Sciatic nerve (tissue), 2 donors: ENCODE measurements at places on chromosomes 13 and 19. TPM values are rescaled to one million over a fixed set of nuclear protein-coding genes. Genes with fewer than 3 reads are reported as not detected.

Gene SRRM5
- 0.58 TPM for total RNA-seq

Gene GARIN5A
- 0.45 TPM for total RNA-seq

Gene SIGLEC6
- 2.4 TPM for total RNA-seq

Gene NDUFS7
- total RNA-seq = 57.5 TPM

Gene MBD3L2
- not detected for total RNA-seq

Gene RINL
- 9.6 TPM for total RNA-seq

DNA sequence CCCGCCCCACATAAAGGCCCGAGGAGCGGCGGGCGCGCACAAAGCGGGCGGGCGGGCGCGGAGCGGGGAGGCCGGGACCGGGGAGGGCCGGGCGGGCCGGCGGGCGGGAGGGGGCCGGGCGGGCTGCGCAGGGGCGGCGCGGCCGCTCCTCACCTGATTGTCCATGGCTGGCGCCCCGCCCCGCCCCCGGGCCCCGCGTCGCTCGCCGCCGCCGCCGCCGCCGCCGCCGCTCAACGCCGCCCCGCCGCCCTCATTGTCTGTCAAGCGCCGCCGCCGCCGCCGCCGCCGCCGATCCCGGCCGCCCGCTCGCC is 200 bp downstream of the MLLT1 start:
- DNase-seq = no peak

GRCh38 chr13:83881917-83882605 is at the start of gene SLITRK1:
SLITRK1 (minus strand) TSS chr13:83882474; CDS start chr13:83881507, 967 bp downstream.
- DNase-seq = peak; percentile 85

- DNase-seq = no peak
Observed at GRCh38 chr13:62583466-62583865, 1167.8 kb upstream of the PCDH20 start.

- DNase-seq = no peak
Observed at GRCh38 chr19:1133471-1133929, 29.7 kb downstream of the GPX4 start.

DNA sequence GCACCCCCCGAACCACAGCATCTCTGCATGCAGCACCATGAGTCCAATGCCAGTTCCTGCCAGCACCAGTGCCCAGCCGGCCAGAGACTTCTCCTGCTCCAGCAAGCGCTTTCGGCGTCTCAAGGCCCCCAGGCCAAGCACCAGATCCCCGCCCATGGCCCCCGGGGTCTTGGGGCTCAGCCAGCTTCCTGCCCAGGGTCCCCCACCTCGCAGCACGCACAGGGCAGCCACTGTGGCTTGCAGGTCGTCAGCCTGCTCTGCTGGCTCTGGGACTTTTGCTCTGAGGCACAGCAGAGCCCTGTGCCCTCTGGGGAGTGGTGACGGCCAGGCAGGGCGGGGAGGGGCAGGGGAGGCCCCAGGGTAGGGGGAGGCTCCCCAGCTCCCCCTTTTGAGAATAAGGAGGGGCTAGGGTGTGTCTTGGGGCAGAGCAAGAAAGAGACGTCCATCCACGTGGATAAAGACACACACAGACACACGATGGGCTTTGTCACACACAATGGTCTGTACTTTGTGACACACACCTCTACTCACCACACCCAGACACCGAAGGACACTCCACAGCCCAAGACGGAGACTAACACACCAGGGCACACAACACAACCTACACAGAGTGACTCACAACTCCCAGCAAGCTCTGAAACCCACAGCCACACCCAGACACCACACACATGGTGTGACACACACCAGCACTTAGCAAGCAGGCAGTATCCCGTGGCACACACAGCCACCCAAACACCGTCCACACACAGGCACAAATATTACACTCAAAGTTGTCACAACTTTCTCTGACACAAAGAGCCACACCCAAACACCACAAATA is at the start of gene KCNN4:
KCNN4 (minus strand) TSS at position 268 of the 820 bp plus-strand sequence; CDS start at position 156, 112 bp downstream.
- no peak for DNase-seq

DNA sequence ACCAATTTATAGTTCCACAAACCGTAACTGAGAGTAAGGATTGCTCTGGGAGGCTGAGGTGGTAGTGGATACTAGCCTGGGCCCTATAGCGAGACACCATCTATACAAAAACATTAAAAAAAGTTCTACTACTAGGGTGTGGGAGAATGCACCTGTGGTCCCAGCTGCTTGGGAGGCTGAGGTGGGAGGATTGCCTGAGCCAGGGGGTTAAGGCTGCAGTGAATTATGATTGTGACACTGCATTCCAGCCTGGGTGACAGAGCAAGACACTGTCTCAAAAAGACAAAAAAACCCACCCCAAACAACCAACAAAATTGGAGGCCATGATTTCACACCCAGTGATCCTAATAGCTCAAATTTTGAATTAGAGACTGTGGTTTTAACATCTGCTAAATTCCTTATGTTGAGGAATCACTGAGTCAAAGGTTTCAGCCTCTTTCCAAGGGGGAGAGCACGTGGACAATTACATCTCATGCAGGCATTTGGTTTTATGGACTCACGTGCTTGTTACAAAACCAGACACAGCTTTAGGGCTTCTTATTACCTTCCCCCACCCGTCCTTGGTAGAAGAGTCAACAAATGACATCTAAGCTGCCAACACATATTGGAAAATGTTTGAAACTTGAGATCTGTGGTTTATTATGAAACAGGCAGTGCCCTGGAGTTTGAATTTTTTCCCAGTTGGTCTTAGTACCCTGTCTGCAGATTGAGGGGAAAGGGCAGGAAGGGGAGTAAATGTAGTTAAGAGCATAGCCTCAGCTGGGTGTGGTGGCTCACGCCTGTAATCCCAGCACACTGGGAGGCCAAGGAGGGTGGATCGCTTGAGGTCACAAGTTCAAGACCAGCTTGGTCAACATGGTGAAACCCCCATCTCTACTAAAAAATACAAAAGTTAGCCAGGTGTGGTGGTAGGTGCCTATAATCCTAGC is 18.5 kb downstream of the CYP2A6 start:
- no peak for DNase-seq

DNA sequence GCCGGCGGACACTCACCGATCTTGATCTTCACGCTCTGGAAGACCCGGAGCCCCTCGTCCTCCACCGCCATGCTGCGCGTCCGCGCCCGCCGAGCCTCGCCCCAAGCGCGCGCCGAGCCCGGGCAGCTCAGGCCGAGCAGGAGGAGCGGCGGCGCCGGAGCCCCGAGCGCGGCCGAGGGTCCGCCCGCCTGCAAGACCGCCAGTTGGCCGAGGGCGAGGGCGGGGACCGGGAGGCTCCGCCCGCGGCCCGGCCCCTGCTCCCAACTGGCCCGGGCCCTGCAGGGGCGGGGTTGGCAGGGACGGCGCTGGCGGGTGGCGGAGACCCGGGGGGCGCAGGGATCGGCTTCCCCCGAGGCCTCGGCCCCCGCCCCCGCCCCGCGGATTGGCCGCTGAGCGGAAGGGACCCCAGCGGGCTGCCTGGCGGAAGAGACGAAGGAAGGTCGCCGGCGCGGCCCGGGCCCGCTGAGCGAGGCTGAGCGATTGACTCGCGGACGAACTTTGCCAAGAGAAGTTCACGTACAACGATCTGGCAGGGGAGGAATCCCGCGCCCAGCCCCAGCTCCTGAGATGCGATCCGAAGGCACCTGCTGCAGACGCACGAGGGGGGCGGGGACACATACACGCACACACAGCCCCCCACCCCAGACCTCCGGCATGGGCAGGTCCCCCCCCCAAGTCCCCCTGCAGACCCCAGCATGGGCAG is at the start of gene RASA3:
RASA3 (minus strand) TSS at position 205 of the 703 bp plus-strand sequence; CDS start at position 71, 134 bp downstream.
- peak; percentile 87 for DNase-seq

- no peak for DNase-seq
Observed at GRCh38 chr13:99288089-99288488, 19.1 kb downstream of the GPR183 start.

GRCh38 chr13:80559944-80560343 is 219.0 kb upstream of the SPRY2 start:
- DNase-seq = no peak

DNA sequence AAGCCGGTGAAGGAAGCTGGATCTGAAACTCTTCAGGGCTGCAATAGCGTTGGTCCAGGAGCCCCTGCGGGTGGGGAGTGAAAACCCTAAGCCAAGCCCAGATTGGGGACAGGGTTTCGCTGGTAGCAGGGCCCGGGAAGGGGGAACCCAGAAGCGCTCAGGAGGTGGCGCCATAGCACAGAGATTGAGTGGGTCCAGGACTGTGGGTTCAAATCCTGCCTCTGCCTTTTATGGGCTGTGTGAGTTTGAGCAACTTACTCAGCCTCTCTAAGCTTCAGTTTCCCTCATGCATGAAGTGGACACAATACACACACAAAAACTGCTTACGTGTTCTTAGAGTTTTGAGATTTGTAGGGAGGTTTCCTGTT is 8.3 kb upstream of the SYCN start:
- peak; percentile 66 for DNase-seq

- DNase-seq = no peak
Observed at GRCh38 chr13:46628622-46629365, 75.8 kb downstream of the LRCH1 start.

GRCh38 chr19:13985771-13986347 is 20.3 kb downstream of the RFX1 start:
- DNase-seq = no peak

- DNase-seq = no peak
Observed at GRCh38 chr13:24251525-24251924, 57.9 kb upstream of the C1QTNF9 start.

DNA sequence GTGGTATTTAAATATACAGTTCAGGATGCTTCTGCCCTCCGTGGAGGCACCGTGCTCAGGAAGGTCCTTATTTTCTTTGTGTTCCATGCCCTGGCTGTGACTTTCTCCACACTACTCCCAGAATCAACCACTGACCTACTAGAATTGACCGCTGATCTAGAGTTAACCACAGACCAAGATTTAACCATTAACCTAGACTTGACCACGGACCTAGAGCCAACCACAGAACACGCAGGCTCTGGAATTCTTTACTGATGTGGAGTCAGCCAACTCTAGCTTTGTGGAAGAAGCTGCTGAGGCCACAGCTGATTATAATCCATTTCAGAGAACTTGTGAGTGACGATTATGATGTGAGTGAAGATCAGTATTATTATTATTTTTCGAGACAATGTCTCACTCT is 18.0 kb downstream of the GTF2F2 start:
- DNase-seq = no peak

DNA sequence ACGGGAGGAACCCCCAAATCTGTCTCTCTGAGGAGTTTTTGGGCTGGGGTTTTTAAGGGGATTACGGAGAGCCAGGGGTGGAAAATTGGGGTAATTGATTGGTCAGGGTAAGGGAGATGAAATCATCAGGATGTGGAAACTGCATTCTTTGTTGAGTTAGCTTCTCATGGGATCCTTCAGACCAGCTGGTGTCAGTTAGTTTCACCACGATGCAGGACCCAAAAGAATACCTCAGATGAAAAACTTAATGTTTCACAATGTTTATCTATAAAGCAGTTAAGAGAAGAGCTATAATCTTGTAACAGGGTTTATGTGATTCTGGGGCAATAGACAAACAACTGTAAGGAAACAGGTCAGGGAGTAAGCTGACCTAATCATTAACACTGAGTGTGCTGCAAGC is 230.8 kb downstream of the POU4F1 start:
- no peak for DNase-seq

DNA sequence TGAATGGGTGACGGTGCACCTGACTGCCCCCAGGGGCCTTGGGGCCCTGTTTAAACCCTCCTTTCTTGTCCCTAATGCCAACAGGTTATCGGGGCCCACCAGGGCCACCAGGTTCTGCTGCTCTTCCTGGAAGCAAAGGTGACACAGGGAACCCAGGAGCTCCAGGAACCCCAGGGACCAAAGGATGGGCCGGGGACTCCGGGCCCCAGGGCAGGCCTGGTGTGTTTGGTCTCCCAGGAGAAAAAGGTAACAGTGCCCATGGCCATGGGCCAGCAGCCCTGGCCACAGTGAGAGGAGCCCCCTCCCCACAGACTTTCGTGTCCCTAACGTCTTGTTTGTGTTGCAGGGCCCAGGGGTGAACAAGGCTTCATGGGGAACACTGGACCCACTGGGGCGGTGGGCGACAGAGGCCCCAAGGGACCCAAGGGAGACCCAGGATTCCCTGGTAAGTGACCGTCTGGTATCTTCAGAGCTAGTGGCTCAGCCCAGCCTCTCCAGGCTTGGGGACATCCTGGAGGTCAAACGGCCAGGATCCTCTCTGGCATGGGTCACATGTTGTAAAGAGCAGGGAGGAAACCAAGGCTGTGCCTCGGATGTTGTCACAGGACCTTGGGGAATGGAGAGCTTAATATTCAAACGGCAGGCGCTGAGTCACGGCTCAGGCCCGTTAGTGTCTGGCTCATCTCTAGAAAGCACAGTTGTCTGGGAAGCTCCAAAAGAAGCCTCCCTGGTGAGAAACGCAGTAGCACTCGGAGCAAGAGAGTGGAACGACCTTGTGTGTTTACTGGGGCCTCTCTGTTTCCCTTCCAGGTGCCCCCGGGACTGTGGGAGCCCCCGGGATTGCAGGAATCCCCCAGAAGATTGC is 58.3 kb downstream of the RAB20 start:
- no peak for DNase-seq

DNA sequence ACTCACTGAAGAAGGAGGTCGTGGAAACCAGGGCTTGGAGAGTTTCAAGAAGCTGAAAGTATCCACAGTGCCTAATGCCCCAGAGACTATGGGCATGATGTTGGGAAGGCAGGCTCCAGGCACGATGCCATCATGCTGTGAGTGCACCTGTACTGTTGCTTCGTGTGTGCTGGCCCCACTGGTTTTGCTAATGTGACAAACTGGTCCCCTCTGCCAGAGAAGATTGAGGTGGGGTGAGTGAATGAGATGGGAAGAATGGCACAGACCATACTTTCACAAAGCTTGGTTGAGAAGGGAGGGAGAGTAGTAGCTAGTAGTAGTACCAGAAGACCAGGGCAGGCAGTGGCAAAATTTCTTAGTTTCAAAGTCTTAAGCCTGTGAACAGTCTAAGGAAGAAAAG is 19.0 kb upstream of the POP4 start:
- no peak for DNase-seq

GRCh38 chr19:18756896-18757295 is 34.2 kb downstream of the COMP start:
- no peak for DNase-seq

- no peak for DNase-seq
Observed at GRCh38 chr13:38301236-38301635, 48.4 kb upstream of the UFM1 start.

DNA sequence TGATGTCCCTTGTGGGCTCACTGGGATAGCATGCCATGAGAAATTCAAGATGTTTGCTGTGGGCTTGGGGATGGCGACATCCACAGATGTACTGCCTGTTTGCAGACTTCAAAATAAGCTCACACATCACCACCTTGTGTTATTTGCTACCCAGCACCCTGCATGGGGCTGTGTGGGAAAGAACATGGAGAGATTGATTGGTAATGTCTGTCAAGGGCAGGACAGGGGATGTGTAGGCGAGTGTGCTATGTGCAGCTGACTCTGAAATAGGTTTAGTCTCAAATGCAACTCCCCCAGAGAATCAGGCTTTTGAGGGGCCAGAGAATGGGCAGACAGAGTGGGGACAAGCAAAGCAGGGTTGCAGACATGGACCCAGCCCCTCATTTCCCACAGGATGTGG is 24.7 kb downstream of the PNPLA6 start:
- no peak for DNase-seq
